ENCODE measurements at places on chromosomes 1 and 21. TPM values are rescaled to one million over a fixed set of nuclear protein-coding genes. Genes with fewer than 3 reads are reported as not detected.
A peak's percentile ranks its signal among the peaks of the same experiment; 100 is the strongest.

DNA sequence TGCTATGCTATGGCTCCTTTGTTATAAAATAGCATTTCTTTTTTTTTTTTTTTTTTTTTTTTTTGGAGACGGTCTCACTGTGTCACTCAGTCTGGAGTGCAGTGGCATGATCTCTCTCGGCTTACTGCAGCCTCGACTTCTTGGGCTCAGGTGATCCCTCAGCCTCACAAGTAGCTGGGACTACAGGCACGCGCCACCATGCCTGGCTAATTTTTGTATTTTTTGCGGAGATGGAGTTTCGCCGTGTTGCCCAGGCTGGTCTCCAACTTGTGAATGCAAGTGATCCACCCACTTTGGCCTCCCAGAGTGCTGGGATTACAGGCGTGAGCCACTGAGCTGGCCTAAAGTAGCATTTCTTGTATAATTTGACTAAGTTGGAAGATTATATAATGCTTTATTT is 10.8 kb downstream of the CAMTA1 start:
- no peak for DNase-seq

Gene PLD5
- not detected for total RNA-seq

DNA sequence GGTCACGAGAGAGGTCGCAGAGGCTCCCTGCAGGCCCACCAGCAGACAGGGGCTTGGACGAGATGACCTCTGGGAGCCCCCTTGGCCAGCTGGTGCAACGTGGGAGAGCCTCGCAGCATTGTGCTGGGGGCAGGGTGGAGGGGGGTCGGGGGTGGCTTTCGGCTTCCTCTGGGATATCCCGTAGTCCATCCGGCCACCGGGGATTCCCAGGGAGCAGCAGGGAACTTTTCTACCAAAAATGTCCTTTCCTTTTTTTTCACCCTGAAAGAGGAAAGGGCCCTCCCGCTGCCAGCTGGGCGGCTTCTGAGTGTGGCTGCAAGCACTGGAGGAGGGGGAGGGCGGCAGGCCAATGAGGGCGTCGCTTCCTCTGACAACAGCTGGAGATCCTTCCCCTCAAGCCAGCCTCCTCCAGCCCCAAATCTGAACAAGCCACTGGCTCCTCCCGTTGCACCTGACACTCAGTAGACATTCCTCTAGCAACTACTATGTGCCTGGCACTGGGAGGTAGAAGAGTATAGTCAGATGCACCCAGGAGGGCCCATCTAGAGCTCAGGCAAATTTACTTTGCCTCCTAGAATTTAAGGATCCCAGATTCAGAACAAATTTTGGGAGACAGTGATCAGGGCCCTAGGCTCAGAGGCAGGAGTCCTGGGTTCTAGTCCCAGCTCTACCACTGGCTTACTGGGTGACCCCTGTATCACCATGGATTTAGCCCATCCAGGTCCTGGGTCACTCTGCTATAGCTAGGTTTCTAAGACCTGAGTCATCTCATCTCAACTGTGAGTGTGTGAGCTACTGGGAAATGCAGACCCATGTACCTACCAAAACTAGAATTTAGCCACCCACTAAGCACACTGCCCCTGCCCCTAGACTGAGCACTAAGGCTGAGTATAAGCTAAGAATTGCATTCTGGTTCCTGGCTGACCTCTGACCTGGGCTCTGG is 2.7 kb downstream of the MOB3C start:
- DNase-seq: peak; percentile 31

DNA sequence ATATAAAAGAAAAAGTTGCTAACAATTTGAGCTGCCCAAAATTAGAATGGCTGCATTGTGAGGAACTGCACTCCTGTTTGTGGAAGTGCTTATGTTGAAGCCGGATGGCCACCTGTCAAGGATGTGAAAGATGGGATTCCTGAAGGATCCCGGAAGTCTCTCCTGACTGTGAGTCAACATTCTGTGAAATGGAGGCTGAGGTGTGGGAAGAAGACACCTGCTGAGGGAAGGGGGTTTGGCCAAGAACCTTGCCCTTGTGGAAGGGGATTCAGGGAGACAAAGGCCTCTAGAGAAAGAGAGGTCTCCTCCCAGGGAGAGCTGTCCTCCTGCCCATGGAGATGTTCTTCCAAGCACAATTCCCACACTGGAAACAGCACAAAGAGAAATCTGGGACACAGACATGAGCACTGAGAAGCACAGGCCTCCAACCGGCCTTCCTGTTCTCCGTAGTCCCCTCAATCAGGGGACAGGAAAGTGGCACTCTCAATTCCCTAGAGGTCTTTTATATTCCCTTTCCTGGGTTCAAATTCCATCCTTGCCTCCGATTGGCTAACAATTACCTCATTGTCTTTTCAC is 70.5 kb downstream of the CD2 start:
- DNase-seq: no peak

DNA sequence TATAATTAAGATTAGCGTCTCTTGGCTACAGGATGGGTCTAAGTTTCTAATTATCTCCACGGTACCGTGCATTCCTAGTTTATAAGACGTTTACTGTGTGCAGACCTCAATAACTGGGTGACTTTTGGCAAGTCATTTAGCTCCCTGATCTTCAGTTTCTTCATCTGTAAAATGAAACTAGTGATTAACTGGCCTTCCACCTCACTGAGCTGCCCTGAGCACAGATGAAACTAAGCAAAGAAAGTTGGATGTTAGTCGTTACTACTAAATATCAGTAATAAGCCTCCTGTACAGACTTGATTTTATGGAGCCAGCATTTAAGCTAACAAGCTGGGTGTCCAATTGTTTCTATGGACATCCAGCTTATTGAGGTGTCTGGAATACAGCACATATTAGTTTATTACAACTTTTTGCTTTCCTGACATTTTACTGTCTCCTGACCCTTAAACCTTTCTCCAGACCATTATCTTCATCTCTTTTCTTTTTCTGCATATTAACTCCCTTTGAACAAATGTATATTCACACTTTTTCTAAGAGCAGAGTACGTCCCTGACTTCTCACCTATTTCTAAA is 1.1 kb downstream of the CR2 start:
- no peak for DNase-seq

GRCh38 chr1:30034627-30035521 is 688.5 kb downstream of the MATN1 start:
- DNase-seq: no peak

Gene DIRAS3
- 1.3 TPM for total RNA-seq

- DNase-seq: no peak
Observed at GRCh38 chr1:114082867-114083585, 70.6 kb downstream of the SYT6 start.

GRCh38 chr1:45375104-45376090 is 35.2 kb upstream of the MUTYH start:
- no peak for DNase-seq

DNA sequence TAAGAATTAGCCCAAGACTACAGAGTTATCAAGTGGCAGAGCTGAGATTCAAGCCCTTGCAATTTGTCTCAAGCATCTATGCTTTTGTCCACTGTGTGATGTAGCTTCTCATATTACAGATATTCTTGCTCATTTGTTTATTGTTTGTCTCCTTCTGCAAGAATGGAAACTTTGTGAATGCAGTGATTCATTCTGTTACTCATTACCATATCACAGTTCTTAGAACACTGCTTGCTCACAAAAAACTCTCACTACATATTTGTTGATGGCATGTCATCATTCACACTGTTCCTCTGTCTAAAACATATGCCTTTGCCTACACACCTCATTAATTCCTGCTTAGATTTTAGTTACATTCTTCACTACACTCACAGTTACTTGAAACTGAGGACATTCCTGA is 1198.9 kb downstream of the PLA2G4A start:
- DNase-seq: no peak

- DNase-seq: no peak
Observed at GRCh38 chr1:203148579-203148978, 21.1 kb downstream of the ADORA1 start.

Gene PITHD1
- 70.8 TPM for total RNA-seq

DNA sequence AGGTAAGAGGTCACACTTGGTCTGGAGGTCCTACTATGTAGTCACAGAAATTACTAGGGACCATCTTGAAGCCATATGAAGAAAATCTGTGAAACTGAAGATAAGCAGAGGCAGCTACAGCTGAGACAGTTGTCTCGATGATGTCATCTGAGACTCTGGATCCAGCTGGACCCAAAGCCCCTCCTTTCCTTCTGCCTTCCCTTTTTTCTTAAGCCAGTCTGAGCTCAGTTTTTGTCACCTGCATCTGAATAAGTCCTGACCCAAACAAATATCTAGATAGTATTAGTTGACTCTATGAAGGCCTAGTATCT is 143.3 kb downstream of the ETS2 start:
- DNase-seq: no peak

GRCh38 chr1:119799599-119800177 is 11.6 kb downstream of the REG4 start:
- DNase-seq: no peak

DNA sequence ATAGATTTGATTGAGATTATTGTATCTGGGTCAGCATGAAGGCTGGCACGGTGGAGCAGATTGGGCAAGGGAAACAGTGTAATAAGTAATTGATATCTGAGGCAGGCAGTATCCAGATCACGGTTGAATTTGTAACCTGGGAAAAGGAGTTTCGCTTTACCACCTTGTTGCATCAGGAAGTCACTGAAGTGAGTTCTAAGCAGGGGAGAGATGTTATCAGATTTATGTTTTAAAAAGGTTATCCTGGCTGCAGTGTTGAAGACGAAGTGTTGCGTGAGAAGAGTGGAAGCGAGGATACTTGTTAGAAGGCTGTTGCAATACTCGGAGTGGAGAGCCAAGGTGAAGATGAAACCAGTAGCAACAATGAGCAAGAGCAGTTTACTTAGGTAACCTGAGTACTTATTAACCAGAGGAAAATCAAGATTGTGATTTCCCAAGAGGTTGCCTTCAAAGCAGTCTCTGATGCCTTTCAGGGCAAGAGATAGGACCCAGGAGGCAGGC is 77.8 kb downstream of the LHX9 start:
- no peak for DNase-seq

- DNase-seq: no peak
Observed at GRCh38 chr1:46483589-46483988, 6.0 kb upstream of the DMBX1 start.

GRCh38 chr1:206495011-206495461 is 12.3 kb upstream of the RASSF5 start:
- no peak for DNase-seq

Data from esophagus squamous epithelium (tissue), 5 donors.